ENCODE measurements at places on chromosomes 16 and 17.

DNA sequence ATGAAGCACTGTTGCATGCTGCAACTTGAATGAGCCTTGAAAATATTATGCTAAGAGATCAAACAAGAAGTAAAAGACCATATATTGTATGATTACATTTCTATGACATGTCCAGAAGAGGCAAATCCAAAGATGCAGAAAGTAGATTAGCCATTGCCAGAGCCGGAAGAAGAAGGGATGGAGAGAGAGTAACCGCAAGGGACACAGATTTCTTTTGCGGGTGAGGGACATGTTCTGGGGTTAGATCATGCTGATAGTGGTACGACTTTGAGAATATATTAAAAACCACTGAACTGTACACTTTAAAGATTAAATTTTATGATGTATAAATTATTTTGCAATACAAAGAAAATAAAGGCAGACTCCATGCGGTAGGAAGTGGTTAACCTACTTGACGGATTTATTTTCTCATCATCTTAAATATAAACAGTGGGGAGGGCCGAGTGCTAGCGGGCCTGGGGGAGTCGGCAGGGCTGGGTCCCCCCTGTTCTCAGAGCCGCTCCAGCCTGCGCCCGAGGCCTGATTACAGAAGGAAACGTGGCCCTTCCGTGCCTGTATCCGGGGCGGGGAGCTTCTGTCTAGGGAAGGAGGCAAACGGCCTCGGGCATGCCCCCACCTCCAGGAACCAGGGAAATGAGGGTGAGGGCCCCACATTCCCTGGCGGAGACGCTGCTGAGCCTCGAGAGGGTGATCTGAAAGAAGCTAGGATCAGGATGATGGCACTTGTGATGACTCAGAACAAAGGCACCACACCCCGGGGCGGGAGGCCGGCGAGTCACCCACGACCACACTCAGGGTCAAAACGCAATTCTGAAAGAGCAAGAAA lies 48.0 kb downstream of the SHCBP1 start:
- no peak for DNase-seq

GRCh38 chr17:75428543-75429469 lies 23.3 kb upstream of the GRB2 start:
- no peak for DNase-seq

GRCh38 chr17:11503308-11504035 lies 94.8 kb upstream of the DNAH9 start:
- DNase-seq, result no peak

DNA sequence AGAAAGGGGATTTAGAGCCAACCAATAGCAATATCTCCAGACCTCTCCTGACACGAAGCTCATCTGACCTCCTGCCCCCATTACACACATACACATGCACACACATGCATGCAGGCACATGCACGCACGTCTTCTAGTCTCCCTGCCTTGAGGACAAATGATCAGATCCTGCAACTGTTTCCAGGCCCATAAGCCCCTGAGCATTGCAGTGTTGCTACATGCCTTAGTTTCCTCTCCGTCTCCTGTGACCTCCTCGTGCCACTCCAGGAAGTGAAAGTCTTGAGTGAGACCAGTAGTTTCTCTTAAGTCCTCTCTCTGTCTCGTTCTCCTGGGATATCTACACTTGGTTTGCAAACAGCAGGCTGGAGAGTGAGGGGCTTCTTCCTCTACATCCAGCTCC lies 8.2 kb downstream of the CIITA start:
- DNase-seq, result no peak

GRCh38 chr16:51763072-51763661 lies 612.1 kb upstream of the SALL1 start:
- DNase-seq, result no peak

DNA sequence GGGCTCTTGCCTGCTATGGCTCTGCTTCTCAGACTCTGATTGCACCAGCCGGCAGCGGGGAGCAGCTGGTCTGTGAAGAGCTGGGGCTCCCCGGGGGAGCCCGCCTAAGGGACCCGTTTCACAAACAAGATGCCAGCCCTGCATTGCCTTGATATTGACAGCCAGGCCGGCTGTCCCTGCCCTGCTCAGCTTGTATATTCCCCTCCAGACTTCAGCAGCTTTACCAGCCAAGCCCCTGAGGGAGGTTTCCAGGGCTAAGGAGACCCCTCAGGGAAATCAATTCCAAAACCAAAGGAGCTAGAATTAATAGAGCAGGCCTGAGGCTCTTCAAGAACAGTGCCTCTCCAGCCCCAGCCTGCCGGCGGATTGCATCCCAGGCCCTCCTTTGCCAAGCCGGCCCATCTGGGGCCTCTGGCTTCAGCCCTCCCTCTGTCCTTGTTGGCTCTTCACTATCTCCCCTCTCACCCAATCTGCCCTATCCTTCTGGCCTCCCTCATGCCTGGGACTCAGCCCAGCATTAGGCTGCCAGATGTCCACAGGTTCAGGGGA lies 5.7 kb downstream of the CALB2 start:
- DNase-seq, result no peak

DNA sequence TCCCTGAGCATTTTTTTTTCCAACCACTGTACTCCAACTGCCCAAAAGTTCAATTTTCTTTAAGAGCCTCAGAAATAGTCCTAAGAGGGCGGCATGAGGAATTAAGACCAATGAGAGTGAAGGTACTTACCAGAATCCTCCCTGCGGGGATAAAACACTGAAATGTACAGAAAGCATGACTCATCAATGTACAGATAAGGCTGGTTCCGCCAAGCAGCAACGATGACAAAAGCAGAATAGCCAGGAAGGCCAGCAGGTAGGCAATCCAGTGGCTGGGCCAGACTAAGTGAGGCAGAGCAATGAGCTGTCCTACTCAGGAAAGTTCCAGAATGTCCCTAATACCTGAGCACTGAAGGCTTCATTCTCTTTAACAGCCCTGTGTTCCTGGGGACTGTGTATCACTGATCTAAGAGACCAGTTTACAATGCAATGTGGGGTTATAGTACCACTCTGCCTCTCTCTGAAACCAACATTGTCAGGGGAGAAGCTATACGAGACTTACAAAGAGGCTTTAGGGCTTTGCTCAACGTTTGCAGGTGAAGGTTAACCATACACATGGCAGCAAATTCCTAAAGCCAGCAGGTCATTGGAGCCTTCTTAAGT lies 11.0 kb upstream of the GPR139 start:
- DNase-seq, result no peak

GRCh38 chr16:10876799-10877341 lies at the start of gene CIITA:
Gene CIITA (plus strand): TSS chr16:10877202. CDS start chr16:10877331, 129 bp downstream.
- peak; percentile 58 for DNase-seq

- no peak for DNase-seq
Measured at GRCh38 chr17:62882284-62882683, 74.2 kb upstream of the MARCHF10 start.

- DNase-seq, result no peak
Measured at GRCh38 chr17:10608244-10608643, 48.9 kb downstream of the MYH3 start.

- no peak for DNase-seq
Measured at GRCh38 chr17:71516149-71516548, 604.7 kb upstream of the SOX9 start.

DNA sequence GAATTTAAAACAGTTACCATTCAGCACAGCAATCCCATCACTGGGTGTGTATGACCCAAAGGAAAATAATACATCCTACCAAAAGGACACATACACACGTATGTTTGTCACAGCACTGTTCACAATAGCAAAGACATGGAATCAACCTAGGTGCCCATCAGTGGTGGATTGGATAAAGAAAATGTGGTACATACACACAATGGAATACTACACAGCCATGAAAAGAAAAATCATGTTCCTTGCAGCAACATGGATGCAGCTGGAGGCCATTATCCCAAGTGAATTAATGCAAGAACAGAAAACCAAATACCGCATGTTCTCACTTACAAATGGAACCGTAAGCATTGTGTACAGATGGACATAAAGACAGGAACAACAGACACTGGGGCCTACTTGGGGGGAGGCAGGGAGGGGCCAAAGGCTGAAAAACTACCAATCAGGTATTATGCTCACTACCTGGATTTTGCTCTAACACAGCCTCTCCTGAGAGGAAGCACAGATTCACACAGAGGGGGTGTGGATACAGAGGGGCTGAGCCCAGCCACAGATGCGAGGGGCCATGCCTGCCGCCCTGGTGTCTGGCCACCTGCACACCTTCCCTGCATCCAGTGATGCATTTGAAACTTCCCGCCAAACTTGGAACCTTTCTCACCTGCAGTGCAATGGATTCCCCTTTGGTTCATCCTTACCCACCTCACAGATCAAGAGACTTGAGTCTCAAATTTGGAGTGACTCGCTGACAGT lies 55.9 kb downstream of the USP22 start:
- DNase-seq, result no peak
